ENCODE measurements at places on chromosomes 5 and 9. TPM values are rescaled to one million over a fixed set of nuclear protein-coding genes. Genes with fewer than 3 reads are reported as not detected.
A peak's percentile ranks its signal among the peaks of the same experiment; 100 is the strongest.

DNA sequence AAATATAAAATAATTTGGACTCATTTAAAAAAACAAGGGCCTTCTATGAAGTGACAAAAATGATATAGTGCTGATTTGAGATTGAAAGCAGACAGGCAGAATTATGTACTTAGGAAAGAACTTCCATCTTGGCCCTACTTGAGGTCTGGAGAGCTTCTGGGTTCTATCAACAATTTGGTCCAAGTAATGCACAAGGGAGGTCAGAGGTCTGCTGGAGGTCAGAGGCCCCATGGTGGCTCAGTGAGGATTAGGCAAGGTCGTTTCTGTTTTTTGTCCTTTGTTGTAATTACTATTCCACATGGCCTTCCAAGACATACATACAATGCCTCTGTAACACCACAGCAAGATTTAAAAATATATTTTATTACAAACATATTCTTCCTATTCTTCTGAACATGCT, 37.2 kb downstream of the NUDT12 start:
- no peak for DNase-seq

GRCh38 chr5:57181154-57181553, 7.3 kb downstream of the GPBP1 start:
- no peak for DNase-seq

PCDHA10 gene
- total RNA-seq: 16.9 TPM

DNA sequence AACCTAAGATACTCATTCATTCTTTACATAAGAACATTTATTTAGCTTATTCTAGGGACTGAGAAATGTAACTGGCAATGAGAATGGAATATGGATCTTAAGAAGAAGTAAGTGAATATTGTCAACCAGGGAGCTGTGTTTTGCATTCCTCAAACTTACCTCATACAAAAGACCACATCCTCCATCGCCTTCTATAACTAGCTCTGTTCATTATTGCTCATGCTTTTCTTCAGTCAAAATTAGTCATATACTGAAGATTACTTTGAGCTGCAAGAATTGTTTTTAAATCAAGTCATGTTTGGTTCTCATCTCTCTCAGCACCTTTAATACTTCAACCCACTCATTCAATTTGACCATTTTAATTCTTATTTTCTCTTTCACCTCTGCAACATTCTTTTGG, 140.3 kb upstream of the RASA1 start:
- no peak for DNase-seq

GRCh38 chr9:124001866-124002525, 9.6 kb upstream of the LHX2 start:
- DNase-seq: no peak

CCNI2 gene
- not detected for total RNA-seq

DNA sequence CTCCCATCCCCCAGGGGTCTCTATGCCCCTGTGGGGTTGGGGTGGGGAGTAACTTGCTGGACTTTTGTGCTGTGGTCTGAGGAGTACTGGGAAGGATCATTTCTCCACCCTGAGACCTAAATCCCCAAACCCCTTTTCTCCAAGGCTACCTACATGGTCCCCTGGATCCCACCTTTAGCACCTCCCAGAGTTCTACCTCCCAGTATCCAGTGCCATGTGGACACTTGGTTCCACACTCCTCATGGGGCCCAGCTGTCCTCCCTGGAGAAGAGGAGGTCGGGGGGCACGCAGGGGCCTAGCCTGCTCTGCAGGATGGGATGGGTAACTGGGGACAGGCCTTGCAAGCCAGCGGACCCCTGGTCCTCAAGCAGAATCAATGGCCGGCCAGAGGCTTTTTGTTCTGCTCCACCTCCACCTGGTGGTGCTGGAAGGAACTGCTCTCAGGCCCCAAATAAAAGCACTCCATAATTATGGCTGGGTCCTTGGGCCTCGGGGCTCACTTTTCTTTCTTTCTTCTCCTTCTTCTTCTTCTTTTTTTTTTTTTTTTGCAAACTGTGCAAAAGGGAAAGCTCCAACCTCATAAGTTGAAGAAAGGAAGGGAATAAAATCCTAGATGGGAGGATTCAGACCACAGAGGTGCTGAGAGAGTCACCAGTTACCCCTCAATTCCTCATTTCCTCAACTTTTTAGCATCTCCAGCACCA, 68.4 kb downstream of the PSD2 start:
- DNase-seq: peak; percentile 80

EMB gene
- total RNA-seq: 27.5 TPM
